ENCODE measurements at places on chromosomes 13 and 19.

DNA sequence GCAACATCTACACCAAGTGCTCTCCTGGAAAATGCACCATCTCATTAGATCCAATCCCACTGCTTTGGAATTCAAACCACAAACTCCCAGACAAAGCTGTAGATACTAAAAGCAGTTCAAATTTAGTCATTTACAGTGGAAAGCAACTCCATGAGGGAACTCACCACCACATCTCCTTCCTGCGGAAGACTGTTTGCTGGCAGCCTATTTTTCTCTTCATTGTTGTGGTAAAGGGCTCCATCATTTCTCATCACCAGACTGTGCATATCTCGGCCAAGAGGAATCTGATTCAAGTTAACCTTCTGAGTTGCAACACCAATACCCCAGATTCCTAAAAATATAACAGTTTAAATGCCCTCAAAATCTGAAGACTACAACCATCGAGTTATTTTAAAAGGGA lies 8.4 kb downstream of the SPRYD7 start:
- DNase-seq: no peak

- DNase-seq: no peak
Observed at GRCh38 chr19:55675661-55676354, 782 bp downstream of the EPN1 start.

DNA sequence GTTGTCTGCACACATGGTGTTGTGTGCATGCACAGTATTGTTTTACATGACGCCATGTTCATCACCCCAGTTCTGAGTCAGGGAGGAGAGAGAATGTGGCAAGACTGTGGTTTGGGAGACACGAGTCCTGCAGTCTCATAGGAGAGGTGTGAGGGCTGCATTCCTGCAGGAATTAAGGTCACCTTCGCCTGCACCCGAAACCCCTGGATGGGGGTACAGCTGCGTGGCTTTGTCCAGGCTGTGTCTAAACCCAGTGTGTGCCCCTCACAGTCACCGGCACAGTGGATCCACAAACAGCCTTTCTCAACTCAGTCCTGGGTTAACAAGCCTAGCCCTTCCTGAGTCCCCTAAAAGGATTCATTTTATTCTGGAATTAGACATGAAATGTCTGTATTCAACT lies 5.7 kb downstream of the ADPRHL1 start:
- no peak for DNase-seq

GRCh38 chr19:4059891-4060620 lies 6.6 kb downstream of the ZBTB7A start:
- DNase-seq: no peak

- DNase-seq: peak; percentile 50
Observed at GRCh38 chr19:38831142-38831605, 420 bp downstream of the ECH1 start.

DNA sequence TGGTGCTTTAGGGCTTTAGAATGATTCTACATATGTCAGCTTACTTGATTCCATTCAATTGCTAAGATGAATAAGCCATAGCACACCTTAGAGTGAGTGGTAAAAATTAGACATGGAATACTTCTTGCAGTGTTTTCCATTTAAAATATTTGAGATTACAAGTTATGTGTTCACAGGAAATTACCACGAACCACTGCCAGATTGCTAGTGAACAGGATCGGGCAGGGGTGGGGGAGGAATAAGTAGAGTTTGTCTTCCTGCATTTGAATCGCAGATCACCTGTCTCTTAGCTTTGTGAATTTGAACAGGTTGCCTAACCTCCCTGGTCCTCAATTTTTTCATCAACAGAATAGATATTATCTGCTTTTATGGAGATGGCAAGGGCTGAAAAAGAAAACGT lies 124.6 kb downstream of the GGACT start:
- DNase-seq: no peak

DNA sequence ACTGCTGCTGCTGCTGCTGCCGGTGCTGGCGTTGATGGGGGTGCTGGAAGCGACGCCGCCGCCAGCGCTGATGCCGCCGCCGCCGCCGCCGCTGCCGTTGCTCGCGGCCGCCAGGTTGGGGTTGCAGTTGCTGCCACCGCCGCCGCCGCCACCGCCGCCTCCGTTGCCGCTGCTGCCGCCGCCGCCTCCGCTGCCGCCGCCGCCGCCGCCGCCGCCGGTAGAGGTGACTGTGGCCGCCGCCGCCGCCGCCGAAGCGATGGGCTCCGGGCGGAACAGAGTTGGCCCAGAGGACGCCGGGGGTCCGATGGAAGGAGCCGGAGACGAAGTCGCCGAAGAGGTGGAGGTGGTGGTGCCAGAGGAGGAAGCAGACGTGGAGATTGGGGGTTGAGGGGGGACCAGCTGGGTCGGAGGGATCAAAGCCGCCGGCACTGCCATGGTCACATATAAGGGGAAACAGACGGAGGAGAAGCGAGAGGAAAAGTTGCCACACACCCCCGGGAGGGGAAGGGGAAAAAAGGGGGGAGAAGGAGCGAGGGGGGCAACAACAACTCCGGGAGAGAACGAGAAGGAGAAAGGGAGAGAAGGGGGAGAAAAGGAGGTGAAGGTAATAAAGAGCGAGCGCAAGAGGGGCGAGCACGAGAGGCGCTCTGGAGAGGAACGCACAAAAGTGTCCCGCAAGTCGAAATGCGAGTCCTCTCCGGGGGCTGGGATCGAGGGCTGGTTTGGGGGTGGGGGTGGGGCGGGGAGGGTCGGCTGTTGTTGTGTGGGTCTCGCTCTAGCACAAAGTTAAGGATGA lies 471 bp downstream of the DACH1 start:
- peak; percentile 43 for DNase-seq

DNA sequence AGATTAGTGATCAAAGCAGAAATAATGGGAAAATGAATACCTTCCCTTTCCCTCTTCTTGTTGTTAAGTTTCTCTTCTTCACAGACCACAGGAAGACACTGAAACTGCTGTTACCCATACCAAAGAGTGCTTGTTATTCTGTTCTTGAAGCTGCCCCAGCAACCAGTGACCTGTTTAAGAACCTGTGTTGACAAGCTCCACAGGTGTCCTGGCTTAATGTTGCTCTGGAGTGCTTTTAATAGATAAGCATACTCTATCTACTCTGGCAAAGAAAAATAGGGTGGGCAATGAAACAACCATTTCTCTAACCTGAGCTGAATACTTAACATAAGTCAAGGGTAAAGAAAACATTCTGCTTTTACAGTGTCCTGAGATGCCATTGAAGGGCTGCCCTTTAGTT lies 506.7 kb upstream of the GPC6 start:
- DNase-seq: peak; percentile 3

- DNase-seq: no peak
Observed at GRCh38 chr13:100209857-100210825, 121.2 kb downstream of the PCCA start.

DNA sequence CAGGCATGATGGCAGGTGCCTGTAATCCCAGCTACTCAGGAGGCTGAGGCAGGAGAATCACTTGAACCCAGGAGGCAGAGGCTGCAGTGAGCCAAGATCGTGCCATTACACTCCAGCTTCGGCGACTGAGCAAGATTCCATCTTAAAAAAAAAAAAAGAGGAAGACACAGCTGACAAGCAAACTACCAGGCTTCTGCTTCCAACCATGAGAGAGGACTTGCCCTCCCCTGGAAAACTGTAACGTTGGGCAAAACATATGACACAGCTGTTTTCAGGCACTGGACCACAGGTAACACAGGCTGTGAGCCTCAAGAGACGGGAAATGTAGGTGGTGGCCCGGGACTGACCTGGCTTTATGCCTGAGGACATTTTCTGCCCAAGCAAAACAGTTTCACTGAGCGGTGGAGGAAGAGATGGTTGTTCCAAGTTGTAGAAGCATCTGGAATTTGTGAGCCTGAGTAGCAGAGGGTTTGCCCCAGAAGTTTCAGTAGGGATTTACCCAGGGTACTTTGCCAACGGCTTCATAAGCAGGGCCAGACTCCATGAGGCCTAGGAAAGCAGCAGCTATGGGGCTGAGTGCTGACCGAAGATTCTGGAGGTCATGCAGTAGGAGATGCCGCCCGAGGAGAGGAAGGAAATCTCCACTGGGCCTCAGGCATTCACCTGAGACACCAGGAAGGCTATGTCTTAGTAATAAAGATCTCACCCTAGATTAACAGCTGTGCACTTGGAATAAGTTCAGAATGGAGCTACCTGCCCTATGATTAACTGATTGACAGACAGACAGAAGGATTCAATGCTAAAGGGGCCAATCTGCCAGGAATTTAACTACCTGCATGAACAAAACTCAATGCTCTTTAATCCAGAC lies 88.0 kb downstream of the ABCC4 start:
- DNase-seq: no peak

DNA sequence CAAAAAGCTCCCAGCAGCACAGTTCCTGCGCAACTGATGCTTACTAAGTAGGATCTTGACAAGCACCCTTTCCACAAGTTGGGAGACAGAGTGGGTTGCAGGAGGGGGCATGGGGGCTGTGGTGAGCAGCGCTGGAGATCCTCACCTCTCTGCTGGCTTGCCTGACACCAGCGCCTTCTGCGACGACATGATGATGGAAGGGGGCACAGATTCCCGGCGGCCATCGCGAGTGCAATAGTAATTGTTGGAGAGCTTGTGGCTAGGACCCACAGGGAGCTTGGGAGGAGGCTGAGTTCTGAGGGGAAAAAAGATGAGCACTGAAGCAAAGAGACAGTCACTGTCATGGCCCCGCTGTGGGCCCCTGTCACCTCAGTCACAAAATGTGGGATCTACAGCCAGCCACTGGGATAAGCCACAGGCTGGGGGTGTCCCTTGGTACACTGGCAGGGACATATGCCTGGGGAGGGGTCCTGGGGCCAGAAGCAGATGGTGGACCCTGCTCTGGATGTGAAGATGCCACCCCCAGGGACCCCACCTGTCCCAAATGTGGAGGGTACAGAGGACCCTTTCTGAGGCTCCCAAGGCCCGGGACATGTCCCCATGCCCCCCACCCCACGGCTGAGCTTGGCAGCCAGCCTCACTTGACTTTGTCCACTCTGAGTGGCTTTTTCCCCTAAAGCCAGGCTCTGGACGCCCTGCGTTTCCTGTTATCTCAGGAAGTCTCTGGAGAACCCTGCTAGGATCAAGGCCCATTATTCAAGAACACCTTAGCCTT lies 4.6 kb downstream of the NDUFA7 start:
- no peak for DNase-seq

- DNase-seq: no peak
Observed at GRCh38 chr13:29589967-29590366, 5.5 kb downstream of the SLC7A1 start.

GRCh38 chr19:49939721-49940481 lies 10.6 kb upstream of the NUP62 start:
- DNase-seq: no peak

DNA sequence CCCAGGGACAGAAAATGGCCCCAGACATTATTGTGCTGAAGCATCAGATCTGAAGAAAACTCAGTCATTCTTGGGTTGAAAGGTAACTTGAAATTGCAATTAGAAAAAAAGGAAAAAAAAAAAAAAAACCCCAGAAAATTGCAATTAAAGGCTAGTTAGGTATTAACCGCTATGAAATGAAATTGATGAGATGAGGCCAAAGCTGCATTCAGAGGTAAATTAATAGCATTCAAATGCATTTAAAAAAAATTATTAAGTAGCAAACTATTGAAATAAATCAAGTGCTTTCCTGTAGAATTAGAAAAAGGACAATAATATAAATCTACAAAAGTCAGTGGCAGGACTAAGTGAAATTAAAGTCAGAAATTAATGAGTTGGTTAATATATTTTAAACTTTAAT lies 6.4 kb downstream of the PGLS start:
- DNase-seq: no peak

GRCh38 chr13:97911311-97912138 lies 42.0 kb upstream of the IPO5 start:
- no peak for DNase-seq

GRCh38 chr13:21767032-21767431 lies 96.2 kb downstream of the FGF9 start:
- DNase-seq: no peak

DNA sequence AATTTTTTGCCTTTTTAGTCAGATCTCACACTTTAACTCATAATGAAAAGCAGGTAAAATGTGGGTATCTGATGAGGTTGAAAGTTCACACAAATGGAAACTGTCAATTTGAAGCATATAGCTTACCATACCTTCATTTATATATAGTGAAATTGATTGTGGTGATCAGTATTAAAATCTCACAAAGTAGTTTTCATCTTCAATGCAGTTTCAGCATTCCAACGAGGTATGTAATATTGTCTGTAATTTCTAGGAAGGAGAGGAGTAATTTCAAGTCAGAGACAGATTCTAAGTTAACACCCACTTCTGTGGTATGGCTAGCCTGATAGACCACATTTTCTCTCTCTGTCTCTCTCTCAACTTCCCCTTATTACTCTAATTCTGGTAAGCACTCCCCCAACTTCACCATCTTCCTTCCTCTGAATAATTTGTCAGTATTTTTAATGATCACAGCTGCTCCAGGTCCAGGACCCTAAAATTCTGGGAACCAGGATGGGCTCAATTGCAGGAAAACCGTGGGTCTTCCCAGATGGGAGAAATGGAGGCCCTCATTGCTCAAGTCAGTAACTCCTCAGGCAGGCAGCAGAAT lies 455.7 kb downstream of the FGF9 start:
- no peak for DNase-seq

DNA sequence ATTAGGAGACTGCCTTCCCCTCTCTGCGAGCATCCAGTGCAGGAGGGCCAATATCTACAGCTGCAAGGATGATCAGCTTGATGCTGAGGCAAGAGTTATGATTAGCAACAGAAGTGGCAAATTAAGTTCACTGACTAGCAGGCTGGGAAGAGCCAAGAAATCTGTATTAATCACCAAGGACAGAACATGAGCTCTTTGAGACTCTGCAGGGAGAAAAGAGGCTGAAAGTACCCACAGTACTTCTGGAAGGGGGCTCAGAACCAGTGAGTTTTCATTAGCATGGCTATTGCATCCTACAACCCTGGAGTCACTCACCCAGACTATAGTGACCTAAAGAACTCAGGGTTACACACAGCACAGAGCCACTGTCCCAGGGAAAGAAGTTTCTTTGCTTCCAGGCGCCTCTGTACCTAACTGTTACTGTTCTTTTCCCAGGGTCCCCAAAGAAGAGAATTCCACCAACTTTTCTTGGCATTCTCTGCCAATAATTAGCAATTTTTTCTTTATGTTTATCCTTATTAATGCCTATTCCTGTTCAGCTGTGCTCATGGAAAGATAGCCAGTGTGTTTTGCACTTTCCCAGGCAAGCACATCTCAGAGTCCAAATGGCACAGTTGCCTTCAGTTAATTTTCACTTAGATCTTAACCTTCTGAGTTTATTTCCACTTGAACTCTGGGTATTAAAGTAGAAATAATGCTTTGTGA lies 25.8 kb upstream of the MEDAG start:
- DNase-seq: no peak

GRCh38 chr13:73898899-73899298 lies 235.3 kb downstream of the KLF12 start:
- DNase-seq: no peak

DNA sequence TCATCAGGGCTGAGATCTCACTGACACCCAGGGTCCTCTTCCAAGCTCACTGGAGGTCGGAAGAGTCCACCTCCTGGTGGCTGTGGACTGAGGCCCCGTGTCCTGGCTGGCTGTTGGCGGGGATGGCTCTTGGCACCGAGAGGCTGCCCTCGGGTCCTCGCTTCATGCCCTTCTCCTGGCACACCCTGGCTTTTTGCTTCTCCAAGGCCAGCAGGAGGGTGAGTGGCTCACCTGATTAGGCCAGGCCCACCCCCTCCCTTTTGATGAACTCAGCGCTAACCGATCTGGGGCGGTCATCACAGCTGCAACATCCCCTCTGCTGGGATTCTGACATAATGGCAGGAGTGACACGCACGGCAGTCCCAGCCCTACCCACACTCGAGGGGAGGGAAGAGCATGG lies 4.4 kb downstream of the SLC39A3 start:
- no peak for DNase-seq

All from tongue (tissue), 3 donors.